A549 treated with CORT108297 at 1 μM for 4 hours (cell line): ENCODE measurements at places on chromosomes 6 and 20. TPM values are rescaled to one million over a fixed set of nuclear protein-coding genes. Genes with fewer than 3 reads are reported as not detected.

Gene MTG2
- 27.8 to 40.5 TPM (median 38.6 TPM) in 5 replicates for total RNA-seq

Gene HDGFL1
- not detected in 5 replicates for total RNA-seq

Gene DCDC2
- total RNA-seq = 2.8 to 3.5 TPM (median 3.2 TPM) in 5 replicates

Gene FILIP1
- 0.18 to 0.53 TPM (median 0.32 TPM) in 5 replicates for total RNA-seq

Gene NPEPL1
- 28.2 to 38.3 TPM (median 36.0 TPM) in 5 replicates for total RNA-seq

Gene MMUT
- 4.7 to 7.7 TPM (median 5.8 TPM) in 5 replicates for total RNA-seq

Gene RBPJL
- total RNA-seq = not detected in 5 replicates

Gene DNAH8
- not detected in 5 replicates for total RNA-seq

Gene BTN3A1
- total RNA-seq = 2.1 to 3.8 TPM (median 3.7 TPM) in 5 replicates

Gene NDRG3
- 19.9 to 22.3 TPM (median 21.5 TPM) in 5 replicates for total RNA-seq
